ENCODE measurements at places on chromosomes 6 and 20. TPM values are rescaled to one million over a fixed set of nuclear protein-coding genes. Genes with fewer than 3 reads are reported as not detected.

Gene REV3L
- total RNA-seq: 28.2 TPM

Gene PNPLA1
- total RNA-seq: 0.14 TPM

Gene PKIB
- total RNA-seq: 45.0 TPM

Gene NHSL1
- total RNA-seq: 28.9 TPM

Gene PKIG
- 122 TPM for total RNA-seq

Gene MDN1
- total RNA-seq: 30.1 TPM

Gene OXT
- total RNA-seq: not detected

Gene GNAS-AS1
- total RNA-seq: 1.0 TPM

Gene MBOAT1
- 10.2 TPM for total RNA-seq

Gene CNBD2
- 2.3 TPM for total RNA-seq

Gene DCDC2
- 0.14 TPM for total RNA-seq

Gene ASIP
- not detected for total RNA-seq

Gene NDRG3
- total RNA-seq: 25.9 TPM

Gene SLC22A7
- total RNA-seq: not detected

Gene CPXM1
- total RNA-seq: 0.72 TPM

Gene RGS19
- total RNA-seq: 39.1 TPM

All from placental pericyte (primary cell).